ENCODE measurements at places on chromosomes 1 and 21.

- no peak for DNase-seq
Measured at GRCh38 chr1:230807029-230807428, 59.8 kb downstream of the CAPN9 start.

- no peak for DNase-seq
Measured at GRCh38 chr1:110870721-110871388, 2.1 kb upstream of the CD53 start.

GRCh38 chr1:215005656-215006345 lies 76.7 kb upstream of the KCNK2 start:
- no peak for DNase-seq

- DNase-seq, result no peak
Measured at GRCh38 chr1:213320191-213320870, 269.3 kb downstream of the RPS6KC1 start.

DNA sequence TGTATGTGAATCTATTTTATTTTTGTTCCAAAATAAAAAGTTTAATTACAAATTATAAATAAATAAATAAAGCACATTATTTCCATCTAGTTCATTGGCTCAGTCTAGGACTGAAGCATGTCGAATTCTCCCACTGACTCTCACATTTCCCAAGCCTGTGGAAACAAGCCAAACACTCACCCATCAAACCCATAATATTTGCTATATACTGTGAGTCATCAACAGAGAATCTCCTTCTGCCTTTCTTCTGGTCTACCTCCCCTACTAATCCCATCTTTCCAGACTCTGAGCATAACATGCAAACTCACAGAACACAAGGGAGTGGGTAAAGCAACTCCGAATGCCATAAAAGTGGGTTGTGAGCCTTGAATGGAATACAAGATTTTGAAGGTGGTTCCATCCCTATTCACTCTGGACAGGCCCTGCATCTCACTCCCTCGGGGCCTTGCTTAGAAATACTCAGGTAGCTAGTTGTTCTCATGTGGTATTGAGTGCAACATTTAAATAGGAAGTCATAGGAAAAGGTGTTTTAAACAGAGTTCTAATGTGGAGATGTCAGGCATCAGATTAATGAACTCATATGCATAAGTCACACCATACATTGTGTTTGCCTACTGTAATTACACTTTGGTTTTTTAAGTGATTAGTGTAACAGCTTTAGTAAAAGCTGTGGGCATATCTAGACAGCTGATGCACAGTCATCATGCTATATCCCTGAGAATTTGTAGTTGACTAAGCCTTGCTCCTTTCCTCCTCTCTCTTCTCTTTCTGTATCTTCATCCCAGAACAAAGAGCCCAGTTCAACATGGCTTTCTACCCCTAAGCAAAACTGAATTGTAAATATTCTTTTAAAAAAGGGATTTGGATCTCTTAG lies 47.0 kb downstream of the F5 start:
- DNase-seq, result no peak

DNA sequence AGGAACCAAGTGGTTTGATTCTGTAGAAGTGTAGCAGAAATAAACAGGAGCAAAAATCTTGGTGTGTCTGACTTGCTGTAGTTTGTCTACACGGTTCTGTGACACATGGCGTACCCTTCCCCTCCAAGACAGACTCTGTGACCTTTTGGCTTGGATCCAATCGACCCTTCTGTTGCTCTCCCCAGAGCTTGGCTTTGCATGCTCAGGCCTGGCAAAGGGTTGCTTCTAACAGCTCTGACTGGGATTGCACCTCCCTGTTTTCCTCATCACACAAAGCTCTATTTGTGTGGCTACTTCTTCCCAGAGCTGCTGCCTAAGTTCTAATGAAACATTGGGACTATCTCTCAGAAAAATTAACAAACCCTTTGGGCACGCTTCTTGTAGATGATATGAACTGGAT lies 24.0 kb downstream of the NGF start:
- no peak for DNase-seq

- DNase-seq, result no peak
Measured at GRCh38 chr21:37874904-37875780, 41.1 kb downstream of the KCNJ6 start.

DNA sequence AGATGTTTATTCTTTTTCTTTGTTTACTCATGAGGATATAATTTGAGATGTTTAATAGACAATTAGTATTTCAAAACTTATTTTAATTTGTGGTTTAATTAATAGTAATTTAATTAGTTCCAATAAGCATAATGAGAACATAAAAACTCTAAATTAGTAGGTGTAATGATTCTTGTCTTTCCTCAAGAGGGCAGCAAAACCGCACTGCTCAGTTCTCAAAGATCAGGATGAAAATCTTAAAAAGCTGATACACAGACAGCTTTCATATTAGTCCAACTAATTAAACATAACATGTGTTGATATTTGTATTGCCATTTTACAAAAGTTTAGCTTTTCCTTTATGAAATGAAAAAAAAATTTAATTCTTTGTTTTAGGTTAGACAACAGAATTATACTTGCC lies 106.7 kb upstream of the C21orf91 start:
- DNase-seq, result no peak

- no peak for DNase-seq
Measured at GRCh38 chr1:171941920-171942319, 100.6 kb downstream of the DNM3 start.

Data from GM13977 (cell line).